ENCODE measurements at places on chromosomes 4 and X.

- no peak for DNase-seq
Measured at GRCh38 chr4:144340931-144341330, 200.4 kb upstream of the GYPA start.

DNA sequence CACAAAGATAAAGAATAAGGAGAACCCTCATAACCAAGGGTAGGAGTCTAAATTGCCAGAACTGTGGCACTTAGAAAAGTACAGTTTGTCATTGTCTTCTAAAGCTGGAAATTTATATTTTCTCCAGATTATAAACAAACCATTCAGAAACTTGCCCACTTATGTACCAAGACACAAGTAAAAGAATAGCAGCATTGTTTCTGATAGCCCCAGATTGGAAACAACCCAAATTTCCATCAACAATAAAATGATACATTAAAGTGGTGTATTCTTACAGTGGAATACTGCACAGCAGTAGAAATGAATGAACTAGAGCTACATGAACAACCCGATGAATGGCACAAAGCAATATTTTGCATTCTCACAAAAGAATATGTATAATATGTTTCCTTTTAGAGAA lies 63.1 kb upstream of the PDHA1 start:
- DNase-seq: no peak

GRCh38 chr4:134499074-134499473 lies 297.5 kb upstream of the PABPC4L start:
- peak; percentile 6 for DNase-seq

GRCh38 chrX:66684196-66684595 lies 45.3 kb upstream of the EDA2R start:
- DNase-seq: no peak

DNA sequence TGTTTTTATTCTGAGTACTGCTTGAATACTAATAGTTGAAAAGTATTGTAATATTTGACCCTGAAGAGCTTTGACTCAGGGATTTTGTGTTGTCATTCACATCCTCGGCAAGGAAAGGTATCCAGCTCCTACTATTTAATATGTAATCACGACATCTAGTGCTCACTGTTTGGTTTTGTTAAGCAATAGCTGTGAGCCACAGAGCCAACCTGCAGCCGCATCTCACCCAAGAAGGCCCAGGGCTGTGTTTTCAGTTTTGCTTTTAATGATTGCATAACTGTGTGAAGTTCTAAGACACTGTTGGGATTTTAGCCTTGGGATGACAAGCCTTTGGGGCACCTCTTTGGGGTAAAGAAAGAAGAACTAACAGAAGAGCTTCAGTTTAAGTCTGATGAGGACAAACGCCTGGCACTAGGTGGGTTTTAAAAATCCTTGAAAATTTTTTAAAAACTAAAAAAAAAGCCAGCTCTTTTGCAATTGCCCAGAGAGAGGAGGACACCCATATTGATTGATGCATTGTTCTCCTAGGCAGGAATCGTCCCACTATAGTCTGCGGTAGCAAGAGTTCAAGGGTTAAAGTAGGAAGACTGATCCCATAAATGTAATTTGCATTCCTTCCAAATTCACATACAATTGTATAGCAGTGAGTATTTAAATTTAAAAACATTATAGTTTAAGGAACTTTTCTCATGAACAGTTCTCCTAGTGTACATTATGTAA lies 157.8 kb downstream of the RELL1 start:
- DNase-seq: no peak

DNA sequence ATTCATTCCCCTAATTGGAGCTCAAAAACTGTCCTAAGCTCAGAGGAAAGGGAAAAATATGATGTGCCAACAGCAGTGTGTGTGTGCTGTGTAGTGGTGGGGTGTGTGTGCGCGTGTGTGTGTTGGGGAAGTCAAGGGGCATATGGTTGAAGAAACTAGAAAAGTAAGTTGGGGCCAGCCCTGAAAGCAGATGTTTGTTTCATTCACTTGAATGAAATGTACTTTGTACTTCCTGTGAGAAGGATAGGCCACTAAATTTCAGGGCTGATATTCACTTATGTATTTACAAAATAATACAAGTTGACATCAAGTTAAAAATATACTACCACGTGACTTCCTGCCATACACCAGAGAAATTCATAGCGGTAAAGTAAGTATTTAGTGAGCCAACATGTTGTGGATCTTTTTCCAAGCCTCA lies 151.3 kb upstream of the JADE1 start:
- DNase-seq: no peak

DNA sequence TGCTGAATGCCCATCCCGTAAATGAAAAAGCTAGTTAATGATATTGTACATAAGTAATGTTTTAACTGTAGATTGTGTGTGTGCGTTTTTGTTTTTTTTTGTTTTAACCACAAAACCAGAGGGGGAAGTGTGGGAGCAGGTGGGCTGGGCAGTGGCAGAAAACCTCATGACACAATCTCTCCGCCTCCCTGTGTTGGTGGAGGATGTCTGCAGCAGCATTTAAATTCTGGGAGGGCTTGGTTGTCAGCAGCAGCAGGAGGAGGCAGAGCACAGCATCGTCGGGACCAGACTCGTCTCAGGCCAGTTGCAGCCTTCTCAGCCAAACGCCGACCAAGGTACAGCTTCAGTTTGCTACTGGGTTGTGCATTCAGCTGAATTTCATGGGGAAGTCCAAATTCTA lies at the start of gene SPP1:
SPP1 (plus strand) TSS at position 249 of the 400 bp plus-strand sequence. CDS start 1,182 bp downstream, outside the sequence.
- peak; percentile 30 for DNase-seq

GRCh38 chr4:181599134-181599533 lies 644.1 kb upstream of the TENM3 start:
- DNase-seq: no peak

DNA sequence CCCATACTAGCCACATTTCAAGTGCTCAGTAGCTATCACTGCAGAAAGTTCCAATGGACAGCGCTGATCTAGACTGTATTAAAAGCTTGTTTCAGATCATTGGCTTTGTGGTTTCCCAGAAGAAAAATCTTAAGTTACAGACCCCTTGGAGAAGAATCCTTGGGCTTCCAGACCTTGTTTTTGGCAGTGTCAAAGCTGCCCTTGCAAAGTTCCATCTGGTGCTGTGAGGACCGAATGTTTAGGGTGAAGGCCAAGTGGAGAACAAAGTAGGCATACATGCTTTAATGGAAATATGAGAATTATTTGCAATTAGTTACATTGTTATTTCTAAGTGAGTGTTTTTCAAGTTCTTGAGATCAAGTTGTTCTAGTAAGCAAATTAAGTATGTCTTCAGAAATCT lies 144.7 kb downstream of the FRMPD4 start:
- no peak for DNase-seq

- no peak for DNase-seq
Measured at GRCh38 chr4:118279920-118280432, 72.8 kb downstream of the PRSS12 start.

- DNase-seq: peak; percentile 34
Measured at GRCh38 chr4:176833400-176834175, 40.9 kb upstream of the VEGFC start.

DNA sequence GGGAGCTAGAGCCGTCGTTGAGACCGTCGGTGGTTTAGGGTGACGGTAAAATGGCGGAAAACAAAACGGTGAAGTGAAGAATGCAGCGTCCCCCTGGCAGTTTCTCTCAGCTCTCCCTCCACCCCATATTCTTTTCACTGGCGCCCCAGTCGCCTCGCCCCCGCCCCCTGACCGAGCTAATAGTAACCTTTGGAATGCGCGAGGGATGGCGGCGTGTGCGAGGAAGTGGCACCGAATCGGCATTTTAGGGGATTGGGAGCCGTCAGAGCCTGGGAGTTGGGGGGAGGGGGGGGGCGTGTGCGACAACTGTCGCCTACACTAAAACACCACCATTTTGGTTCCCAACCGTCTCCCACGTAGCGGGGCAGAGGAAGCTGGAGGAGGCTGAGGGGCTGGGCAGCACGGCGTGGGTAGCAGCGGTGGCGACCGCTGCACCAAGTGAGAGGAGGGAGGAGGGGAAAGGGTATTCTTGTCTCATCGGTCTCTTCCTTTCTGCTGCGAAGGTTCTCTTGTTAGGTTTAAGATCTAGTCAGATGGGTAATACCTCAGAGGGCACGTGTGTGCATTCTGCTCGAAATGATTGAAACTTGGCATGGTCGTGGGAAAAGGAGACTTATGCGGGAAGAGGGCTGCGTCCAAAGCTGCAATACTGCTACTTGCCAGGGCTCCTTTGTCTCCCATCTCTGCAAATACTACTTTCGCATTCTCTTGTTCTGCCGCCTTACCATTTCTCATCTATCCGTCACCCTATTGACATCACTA lies 840 bp downstream of the ZNF711 start:
- peak; percentile 44 for DNase-seq

- DNase-seq: peak; percentile 3
Measured at GRCh38 chrX:11064851-11065600, 46.1 kb upstream of the HCCS start.

- no peak for DNase-seq
Measured at GRCh38 chrX:154404625-154405192, 4.3 kb downstream of the DNASE1L1 start.

DNA sequence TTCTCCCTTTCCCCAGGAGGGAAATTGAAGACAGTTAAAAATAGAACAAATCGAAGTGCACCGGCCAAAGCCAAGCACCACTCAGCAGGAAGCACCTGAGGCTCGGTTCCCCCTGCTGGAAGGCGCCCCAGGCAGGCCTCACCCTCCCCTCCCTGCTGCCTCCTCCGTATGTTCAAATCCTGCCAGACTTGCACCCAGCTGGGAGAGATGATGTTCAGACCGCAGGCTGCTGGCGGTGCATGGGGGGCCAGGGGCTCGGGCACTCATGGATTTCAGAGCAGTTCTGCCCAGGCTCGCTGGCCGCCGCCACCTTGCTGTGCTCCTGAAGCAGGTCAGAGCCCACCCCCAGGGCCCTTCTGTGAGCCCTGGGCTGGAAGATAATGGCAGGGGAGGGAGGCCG lies 91.4 kb downstream of the DCTD start:
- no peak for DNase-seq

DNA sequence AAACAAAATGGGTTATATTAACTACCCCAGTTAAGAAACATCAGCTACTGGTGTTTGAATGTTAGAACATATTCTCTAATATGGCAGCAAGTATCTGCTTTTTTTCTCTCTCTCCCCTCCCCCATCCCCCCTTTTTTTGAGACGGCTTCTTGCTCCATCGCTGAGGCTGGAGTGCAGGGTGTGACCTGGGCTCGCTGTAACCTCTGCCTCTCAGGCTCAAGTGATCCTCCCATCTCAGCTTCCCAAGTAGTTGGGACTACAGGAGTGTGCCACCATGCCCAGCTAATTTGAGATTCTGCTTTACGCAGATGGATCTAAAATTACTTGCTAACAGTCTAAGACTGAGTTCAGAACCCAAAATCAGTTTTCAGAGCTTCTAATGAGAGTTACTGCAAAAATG lies 101.9 kb downstream of the AFF1 start:
- DNase-seq: no peak

- no peak for DNase-seq
Measured at GRCh38 chr4:88244816-88245579, 39.4 kb downstream of the PPM1K start.

DNA sequence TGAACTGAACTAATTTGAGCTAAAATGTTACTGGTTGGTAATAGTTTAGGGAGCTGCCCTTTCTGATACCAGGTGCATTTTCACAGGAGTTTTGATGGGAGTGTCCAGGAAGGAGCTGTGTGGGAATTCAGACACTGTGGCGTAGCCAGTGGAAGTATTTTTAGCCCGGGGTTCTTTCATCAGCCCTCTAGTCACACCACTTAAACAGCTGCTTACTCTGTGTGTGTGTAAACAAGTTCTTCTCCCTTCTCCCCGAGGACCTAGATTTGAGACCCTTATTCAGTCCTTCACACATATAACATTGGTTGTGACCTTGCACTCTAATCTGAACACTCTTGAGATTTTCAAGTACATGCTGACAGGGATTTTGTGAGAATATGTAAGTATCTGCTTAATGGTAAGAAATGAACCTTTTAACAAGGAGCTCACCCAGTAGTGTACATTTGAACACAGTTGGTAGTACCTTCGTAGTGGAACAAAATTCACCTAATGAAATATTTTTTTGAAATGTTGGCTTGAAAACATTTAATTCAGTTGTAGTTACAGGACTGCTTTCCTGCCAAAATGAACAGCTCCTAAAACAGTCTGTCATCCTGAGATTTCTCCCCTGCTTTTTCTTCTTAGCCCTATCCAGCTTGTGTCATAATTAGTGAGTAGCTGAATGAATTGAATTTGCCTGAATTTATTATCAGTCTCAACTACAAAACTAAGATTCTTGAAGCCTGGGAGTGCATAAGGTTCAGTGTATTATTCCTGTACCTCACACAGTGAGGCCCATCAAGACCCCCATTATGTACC lies 61.8 kb downstream of the BMPR1B start:
- DNase-seq: peak; percentile 6

GRCh38 chr4:106717091-106717490 lies 319.0 kb downstream of the DKK2 start:
- DNase-seq: peak; percentile 23

- no peak for DNase-seq
Measured at GRCh38 chrX:152614791-152615190, 22.9 kb upstream of the GABRQ start.

DNA sequence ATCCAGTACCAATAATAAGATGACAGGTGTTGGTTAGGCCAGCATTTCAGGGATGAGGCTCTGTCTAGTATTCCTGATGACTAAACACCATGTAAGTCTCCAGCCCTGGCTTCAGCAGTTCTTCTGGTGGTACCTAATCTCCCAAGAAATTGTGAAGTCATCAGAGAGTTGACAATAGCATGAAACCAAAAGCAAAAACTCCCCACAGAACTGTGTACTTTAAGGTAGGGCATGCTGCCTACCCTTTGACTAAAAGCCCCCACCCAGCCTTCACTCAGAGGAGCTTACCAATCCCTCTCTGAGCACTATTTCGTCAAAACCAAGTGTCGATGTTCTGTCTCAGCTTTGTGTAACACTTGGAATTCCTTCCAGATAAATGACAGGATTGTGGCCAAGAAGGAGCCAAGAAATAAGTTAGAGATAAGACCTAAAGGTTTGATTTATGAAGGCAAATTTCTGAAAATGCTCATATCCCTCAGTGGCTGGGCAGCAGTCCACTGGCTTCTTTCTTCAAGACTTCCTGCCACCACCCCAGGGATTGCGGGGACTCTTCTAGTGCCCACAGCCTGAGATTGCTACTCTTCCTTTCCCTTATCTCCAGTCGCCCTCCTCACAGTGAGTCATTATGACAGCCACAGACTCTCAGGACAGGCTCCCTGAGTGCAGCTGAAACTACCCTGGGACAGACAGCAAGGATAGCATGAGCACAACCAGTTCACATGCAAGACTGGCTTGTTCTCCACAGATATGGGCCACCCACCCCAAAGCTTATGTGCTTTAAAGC lies 67.3 kb upstream of the LHFPL1 start:
- DNase-seq: peak; percentile 64

- no peak for DNase-seq
Measured at GRCh38 chr4:140497405-140497746, 717 bp downstream of the MGAT4D start.

DNA sequence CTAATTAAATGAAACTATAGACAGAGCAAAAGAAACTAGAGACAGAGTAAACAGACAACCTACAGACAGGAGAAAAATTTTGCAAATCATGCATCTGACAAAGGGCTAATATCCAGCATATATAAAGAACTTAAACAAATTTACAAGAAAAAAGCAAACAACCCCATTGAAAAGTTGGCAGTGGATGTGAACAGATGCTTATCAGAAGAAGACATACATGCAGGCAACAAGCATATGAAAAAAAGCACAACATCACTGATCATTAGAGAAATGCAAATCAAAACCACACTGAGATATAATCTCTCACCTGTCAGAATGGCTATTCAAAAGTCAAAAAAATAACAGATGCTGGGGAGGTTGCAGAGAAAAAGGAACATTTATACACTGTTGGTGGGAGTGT lies 14.8 kb downstream of the ZNF280C start:
- DNase-seq: no peak

- peak; percentile 2 for DNase-seq
Measured at GRCh38 chr4:164252286-164252685, 501.6 kb upstream of the SMIM31 start.

Data from mesenchymal stem cell (in vitro differentiated cells and primary cell).